ENCODE measurements at places on chromosomes 2 and 18.

DNA sequence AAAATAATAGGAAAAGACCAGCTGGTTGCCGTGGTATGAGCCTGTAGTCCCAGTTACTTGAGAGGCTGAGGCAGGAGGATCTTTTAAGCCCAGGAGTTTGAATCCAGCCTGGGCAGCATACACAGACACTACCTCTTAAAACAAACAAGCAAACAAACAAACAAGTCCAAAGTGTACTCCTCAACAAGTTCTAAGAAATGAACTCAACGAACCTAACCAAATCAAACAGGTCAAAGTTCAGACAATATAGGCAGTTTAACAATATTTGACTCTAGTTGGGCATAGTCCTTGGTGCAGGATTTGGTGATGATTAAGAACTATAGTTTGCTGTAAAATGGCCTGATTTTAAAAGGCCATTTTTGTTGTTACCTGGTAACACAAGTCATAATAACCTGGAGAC is 41.9 kb upstream of the RHOB start:
- no peak for DNase-seq

DNA sequence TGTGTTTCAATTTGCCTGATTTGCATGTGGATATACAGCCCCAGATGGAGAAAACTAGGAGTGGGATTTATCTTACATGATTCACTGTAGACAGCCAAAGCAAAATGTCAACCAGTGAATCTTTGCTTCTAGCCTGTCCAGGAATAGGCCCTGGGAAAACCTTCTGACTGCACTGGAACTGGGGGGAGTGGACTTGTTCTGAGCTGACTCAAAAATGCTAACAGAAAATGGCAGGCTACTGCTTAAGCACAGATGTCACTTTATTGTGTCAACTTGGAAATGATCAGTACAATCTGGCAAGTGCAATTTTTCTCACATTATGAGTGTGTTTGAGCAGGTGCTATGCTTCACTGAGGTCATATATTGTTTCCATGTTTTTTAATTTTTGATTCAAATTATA is 593.7 kb downstream of the NRXN1 start:
- DNase-seq: no peak

GRCh38 chr2:9346885-9347284 is 76.4 kb downstream of the ITGB1BP1 start:
- no peak for DNase-seq

DNA sequence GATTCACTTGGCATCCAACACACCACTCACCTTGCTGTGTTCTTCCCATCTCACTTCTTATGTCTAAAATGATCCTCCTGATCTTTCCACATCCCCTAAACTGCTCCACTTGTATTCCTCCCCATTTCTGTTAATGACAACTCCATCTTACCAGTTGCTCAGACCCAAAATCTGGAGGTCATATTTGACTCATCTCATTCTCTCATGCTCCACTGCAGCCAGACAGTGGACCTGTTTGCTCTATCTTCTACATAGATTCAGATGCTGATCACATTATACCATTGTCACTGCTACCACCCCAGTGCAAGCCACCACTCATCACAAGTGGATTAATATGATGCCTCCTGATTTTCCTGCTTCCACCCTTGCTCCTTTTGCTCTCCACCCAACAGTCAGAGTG is 7.9 kb upstream of the NABP1 start:
- no peak for DNase-seq

DNA sequence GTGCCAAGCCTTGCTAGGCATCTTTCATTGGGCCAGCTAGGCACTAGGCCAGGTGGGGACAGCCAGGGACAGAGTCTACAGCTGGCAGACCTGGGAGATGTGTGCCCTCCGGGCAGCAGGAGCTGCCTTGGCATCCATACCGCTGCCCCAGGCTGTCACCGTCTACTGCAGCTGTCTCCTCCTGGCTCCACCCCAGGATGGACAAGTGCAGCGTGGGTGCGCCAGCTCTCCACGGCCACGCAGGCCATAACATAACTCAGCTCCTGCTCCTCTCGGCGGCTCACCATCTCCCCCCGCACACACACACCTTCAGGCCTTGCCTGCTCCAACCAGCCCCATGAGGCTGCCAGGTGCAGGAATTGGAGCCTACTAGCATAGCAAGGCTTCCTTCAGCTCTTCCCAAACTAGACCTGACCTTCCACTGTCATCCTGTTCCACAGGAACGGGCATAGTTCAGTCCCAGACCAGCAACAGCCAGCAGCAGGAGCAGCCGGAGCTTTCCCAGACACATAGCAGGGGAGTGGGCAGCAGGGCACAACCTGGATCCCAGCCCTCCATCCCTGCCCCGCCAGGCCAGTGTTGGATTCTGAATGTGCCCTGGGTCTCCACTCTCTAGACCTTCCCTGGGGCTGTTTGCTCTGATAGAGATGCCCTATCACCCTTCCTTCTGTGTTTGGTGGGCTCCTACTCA is 2.5 kb upstream of the ADRA2B start:
- no peak for DNase-seq

GRCh38 chr2:14896330-14897030 is 264.0 kb downstream of the LRATD1 start:
- DNase-seq: no peak

DNA sequence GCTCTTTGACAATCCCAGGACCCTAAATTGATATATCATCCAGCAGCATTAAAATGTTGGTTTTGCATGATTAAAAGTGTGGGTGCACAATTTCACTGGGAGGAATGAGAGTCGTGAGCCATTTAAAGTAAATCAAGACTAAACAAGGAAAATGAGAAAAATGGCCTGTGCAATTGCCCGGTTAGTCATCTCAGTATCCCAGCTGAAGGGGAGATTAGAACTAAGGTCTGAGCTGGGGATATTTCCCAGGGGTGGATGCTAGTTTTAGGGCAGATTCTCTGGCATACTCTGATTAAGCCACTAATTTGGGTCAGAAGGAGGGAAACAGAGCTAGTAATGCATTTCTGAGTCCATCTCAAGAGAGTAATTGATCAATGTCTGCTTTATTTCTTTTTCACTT is 177.2 kb downstream of the EN1 start:
- no peak for DNase-seq

GRCh38 chr2:161961061-161961460 is 113.0 kb downstream of the DPP4 start:
- DNase-seq: no peak

DNA sequence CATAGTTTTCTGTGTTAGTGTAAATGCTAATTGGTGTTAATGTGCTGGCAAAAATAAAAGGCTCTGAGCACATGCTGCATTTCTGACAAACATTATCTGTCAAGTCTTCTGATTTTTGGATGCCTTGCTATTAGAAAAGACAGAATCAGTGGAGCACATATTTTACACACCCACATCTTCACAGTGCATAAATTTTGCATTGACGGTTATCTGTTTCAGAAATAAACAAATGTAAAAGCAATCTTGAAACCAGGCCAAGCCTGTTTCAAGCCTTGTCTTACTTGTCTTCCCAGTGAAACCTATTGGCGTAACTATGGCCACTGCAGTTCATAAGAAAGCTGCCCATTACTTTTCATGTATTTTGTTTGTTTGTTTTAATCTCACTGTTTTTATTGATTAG is 333.7 kb upstream of the CDH19 start:
- DNase-seq: no peak

- DNase-seq: no peak
These were observed 52.7 kb downstream of the PID1 start for GRCh38 chr2:229218329-229218921.

- DNase-seq: peak; percentile 87
These were observed 159.2 kb downstream of the FAM210A start for GRCh38 chr18:13566941-13567746.

DNA sequence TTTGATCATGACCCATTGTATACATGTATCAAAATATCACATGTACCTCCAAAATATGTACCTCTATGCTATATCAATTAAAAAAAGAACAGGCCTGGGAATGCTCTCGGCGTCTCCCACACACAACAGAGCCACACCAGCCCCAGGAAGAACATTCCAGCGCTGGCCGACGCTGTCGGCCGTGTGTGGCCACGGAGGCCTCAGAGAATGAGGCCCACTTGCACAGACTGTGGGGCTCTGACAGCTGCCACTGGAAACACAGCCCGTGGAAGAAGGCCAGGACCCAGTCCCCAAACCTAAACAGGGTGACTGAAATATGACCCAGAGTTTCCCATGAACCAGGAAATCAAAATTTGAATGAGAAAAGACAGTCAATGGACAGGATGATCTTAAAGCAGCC is 69.7 kb downstream of the EIPR1 start:
- DNase-seq: no peak

- no peak for DNase-seq
These were observed 107.8 kb upstream of the ZNF521 start for GRCh38 chr18:25459814-25460213.

GRCh38 chr2:132515010-132515409 is 98.4 kb downstream of the GPR39 start:
- DNase-seq: no peak

Measured in head of caudate nucleus (tissue), 42 donors.